Peyer's patch (tissue), 4 donors: ENCODE measurements at places on chromosomes 7 and 10. TPM values are rescaled to one million over a fixed set of nuclear protein-coding genes. Genes with fewer than 3 reads are reported as not detected.

GRCh38 chr7:116733924-116734580, 62.1 kb downstream of the MET start:
- no peak overlapping the region for H3K27ac ChIP-seq
- no peaks in the 10 kb centered on the region for H3K4me1 ChIP-seq

DNA sequence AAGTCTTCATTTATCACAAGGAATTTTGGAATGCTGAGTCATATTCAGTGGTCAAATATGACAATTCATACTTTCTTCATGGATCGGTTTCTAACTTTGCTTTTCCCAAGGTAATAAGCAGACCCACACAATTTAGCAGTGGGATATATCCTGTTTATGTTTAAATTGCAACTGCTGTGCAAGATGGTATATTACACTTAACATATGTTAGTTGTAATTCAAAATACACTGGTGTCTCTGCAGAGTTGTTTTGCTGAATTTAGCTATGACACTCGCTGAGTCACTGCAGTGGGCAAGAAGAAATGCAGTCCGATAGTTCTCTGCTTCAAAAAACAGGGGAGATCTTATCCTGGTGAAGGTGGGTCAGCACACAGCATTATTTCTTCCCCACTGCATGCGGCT, 194.8 kb upstream of the PTN start:
- DNase-seq = no peak
- H3K27me3 ChIP-seq = no peaks in the 10 kb centered on the region
- H3K36me3 ChIP-seq = no peaks in the 10 kb centered on the region

DNA sequence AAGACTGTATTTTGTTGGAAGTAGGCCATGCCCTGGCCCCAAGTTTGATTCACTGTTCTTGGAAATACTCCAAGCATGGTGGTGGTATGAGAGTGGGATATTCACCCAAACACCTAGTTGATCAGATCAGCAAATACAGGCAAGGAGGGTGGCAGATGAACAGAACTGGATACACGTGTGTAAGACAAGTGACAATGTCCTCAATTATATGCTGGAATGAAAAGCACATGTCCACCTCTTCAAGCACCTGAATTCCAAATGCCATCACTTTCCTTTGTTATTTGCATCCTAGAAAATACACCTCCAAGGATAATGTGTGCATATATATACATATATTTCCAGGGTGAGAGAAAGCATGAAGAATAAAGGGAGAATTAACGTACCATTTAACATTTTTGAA, 131.8 kb upstream of the ZEB1 start:
- H3K4me1 ChIP-seq = no peaks in the 10 kb centered on the region
- H3K4me3 ChIP-seq = no peak overlapping the region
- no peak overlapping the region for H3K27ac ChIP-seq
- no peaks in the 10 kb centered on the region for H3K36me3 ChIP-seq

GRCh38 chr7:25329815-25330214, 101.5 kb upstream of the NPVF start:
- no peaks in the 10 kb centered on the region for H3K4me1 ChIP-seq
- no peak overlapping the region for H3K27ac ChIP-seq
- no peaks in the 10 kb centered on the region for H3K36me3 ChIP-seq
- no peak for DNase-seq

DNA sequence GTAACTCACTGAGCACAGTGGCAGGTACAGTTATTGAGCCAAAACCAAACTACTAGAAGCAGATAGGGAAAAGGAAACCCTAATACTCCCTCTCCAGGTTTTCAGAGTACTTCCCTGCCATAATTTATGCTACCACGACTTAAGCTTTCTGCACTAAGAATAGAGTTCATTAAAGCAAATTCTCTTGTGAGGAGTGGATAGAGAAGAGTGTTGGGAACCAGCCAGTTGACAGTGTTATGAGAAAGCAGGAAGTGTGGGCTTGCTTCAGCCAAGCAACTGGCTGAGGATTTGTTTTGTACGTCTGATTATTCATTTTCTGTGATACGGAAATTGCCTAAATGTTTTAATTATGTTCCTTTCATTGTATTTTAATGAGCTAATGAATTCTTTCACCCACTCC, 280.5 kb downstream of the KIF20B start:
- H3K27me3 ChIP-seq = no peaks in the 10 kb centered on the region
- H3K4me3 ChIP-seq = no peak overlapping the region
- H3K27ac ChIP-seq = no peak overlapping the region
- H3K4me1 ChIP-seq = no peaks in the 10 kb centered on the region

DNA sequence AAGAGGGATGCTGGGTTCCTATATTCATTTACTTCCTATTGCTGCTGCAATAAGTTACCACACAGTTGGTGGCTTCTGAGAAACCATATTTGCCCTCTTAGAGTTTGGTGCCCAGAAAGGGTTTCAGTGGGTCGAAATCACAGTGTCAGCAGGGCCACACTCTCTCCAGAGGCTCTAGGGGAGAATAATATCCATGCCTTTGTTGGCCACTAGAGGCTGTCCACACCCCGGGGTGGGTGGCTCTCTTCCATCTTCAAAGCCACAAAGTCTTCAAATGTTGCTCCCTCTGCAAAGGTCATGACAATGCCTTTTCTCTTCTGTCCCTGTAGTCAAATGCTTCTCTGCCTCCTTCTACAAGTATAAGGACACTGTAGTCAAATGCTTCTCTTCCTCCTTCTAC, 989.4 kb downstream of the CCSER2 start:
- no peaks in the 10 kb centered on the region for H3K4me1 ChIP-seq
- no peaks in the 10 kb centered on the region for H3K36me3 ChIP-seq
- no peak for DNase-seq
- no peak overlapping the region for H3K4me3 ChIP-seq

DNA sequence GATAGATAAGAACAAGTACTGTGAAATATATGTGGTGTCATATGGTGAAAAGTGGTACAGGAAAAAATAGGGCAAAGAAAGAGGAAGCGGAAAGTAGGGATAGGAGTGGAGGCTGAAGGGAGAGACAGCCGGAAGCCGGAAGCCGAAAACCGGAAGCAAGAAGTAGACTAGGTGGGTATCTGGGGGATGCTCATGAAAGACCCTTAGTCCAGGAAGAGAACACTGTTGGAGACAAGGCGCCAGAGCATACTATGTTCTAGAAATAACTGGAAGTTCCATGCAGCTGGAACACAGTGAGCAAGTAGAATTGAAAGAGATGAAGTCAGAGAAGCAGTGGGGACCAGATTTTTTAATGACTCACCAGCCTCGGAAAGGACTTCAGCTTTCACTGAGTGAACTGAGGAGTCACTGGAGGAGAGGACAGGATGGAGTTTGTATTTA, 22.5 kb downstream of the ST8SIA6 start:
- no peaks in the 10 kb centered on the region for H3K27me3 ChIP-seq
- H3K4me3 ChIP-seq = no peak overlapping the region
- no peak for DNase-seq
- H3K4me1 ChIP-seq = no peaks in the 10 kb centered on the region
- H3K27ac ChIP-seq = no peak overlapping the region

DNA sequence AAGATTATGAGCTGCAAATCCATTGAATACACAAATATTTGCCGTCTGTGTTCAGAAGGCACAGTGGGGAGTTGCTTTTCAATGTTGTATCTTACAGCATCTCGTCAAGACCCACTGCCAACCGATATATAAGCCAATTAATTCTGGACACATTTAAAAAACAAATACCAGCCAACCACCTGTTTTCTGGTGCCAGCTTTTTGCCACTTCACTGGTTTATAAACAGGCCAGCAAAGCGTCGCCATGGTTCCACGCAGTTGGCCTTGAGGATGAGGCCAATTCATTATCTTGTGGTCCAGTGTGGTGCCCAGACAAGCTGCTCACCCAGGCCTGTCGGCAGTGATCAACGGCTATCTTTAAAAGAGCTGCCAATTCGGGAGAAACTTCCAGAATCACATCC, 321.0 kb downstream of the TCERG1L start:
- no peaks in the 10 kb centered on the region for H3K36me3 ChIP-seq
- H3K4me1 ChIP-seq = no peaks in the 10 kb centered on the region
- no peak overlapping the region for H3K4me3 ChIP-seq
- no peak for DNase-seq
- no peak overlapping the region for H3K27ac ChIP-seq

GRCh38 chr10:34061841-34062240, 727.4 kb upstream of the NRP1 start:
- DNase-seq = no peak
- H3K4me1 ChIP-seq = no peaks in the 10 kb centered on the region
- H3K4me3 ChIP-seq = no peak overlapping the region
- no peaks in the 10 kb centered on the region for H3K36me3 ChIP-seq

DNA sequence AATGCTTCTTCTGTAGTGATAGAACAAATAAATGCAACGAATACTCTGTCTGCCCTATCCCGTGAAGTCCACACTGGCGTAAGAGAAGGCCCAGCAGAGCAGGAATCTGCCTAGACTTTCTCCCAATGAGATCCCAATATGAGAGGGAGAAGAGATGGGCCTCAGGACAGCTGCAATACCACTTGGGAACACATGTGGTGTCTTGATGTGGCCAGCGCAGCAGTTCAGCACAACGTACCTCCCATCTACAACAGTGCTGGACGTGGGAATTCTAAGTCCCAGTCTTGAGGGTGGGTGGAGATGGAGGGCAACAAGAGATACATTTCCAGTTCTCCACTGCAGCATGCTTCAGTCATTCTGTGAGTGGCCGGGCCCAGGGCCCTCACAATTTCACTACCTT, 45.8 kb downstream of the FIGNL1 start:
- DNase-seq = no peak
- peaks cover under 1% of the 10 kb centered on the region for H3K4me1 ChIP-seq
- no peaks in the 10 kb centered on the region for H3K27me3 ChIP-seq
- H3K27ac ChIP-seq = no peak overlapping the region
- H3K4me3 ChIP-seq = no peak overlapping the region

DNA sequence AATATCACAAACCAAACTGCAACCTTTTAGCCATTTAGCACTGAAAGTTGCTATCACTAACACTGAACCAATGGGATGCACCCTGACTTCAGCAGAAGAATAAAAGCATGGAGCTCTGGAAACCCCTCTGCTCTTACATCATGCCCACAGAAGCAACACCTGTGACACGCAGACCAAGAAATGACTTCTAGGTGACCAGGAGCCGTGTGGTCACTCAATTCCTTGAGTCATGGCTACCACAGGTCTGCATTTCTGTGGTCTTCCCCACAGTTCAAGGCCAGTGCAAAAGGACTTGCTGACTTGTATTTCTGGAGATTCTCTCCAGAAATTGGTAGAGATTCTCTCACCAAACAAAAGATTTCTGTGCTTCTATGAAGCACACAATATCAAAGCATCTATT, 38.3 kb downstream of the NRCAM start:
- H3K27me3 ChIP-seq = no peaks in the 10 kb centered on the region
- no peak for DNase-seq
- H3K4me3 ChIP-seq = no peak overlapping the region
- no peaks in the 10 kb centered on the region for H3K36me3 ChIP-seq
- no peak overlapping the region for H3K27ac ChIP-seq

DNA sequence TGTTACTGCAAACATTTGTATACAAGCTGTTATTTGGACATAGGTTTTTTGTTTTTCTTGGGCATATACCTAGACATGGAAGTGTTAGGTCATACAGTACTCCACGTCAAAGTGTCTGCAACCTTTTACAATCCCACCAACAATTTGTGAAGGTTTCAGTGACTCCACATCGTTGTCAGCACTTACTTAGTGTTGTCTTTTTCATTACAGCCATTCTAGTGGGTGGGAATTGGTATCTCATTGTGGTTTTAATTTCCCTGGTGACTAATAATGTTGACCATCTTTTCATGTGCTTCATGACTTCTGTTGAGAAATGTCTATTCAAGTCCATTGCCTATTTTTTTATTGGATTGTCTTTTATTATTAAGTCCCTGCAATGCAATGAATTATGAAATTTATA, 95.0 kb downstream of the UBE3C start:
- no peak overlapping the region for H3K27ac ChIP-seq
- DNase-seq = no peak
- H3K4me1 ChIP-seq = no peaks in the 10 kb centered on the region
- no peaks in the 10 kb centered on the region for H3K27me3 ChIP-seq
- no peak overlapping the region for H3K4me3 ChIP-seq

DNA sequence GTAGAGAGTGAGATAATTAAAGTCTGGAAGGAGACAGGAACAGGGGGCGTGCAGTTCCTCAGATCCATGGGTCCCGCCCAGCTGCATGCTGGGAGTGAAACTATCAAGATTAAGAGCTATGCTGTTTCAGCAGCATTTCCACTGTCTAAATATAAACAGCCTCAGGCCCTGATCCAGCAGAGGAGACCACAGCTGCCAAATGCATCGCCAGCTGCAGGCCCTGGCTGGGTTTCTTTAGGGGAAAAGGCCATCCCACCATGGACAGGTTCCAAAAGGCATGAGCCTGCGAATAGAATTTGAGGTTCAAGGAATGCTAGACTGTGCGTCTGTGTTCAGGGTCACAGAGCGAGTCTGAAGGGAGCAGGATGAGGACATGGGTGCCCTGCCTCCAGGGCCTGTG, 411.4 kb downstream of the PAXIP1 start:
- no peaks in the 10 kb centered on the region for H3K4me1 ChIP-seq
- no peaks in the 10 kb centered on the region for H3K27me3 ChIP-seq
- no peaks in the 10 kb centered on the region for H3K36me3 ChIP-seq
- DNase-seq = no peak
- no peak overlapping the region for H3K27ac ChIP-seq
- no peak overlapping the region for H3K4me3 ChIP-seq

- H3K4me3 ChIP-seq = no peak overlapping the region
- H3K27ac ChIP-seq = no peak overlapping the region
- H3K4me1 ChIP-seq = no peaks in the 10 kb centered on the region
- DNase-seq = no peak
- H3K36me3 ChIP-seq = no peaks in the 10 kb centered on the region
Measured at GRCh38 chr10:75450644-75451640, 19.5 kb downstream of the LRMDA start.

- no peaks in the 10 kb centered on the region for H3K4me1 ChIP-seq
- no peaks in the 10 kb centered on the region for H3K36me3 ChIP-seq
- no peak for DNase-seq
- H3K27me3 ChIP-seq = no peaks in the 10 kb centered on the region
- H3K27ac ChIP-seq = no peak overlapping the region
Measured at GRCh38 chr10:128958834-128959690, 508.0 kb upstream of the MGMT start.

- H3K36me3 ChIP-seq = no peaks in the 10 kb centered on the region
- no peak overlapping the region for H3K4me3 ChIP-seq
- no peaks in the 10 kb centered on the region for H3K4me1 ChIP-seq
Measured at GRCh38 chr7:5179756-5180155, 10.3 kb upstream of the WIPI2 start.

DNA sequence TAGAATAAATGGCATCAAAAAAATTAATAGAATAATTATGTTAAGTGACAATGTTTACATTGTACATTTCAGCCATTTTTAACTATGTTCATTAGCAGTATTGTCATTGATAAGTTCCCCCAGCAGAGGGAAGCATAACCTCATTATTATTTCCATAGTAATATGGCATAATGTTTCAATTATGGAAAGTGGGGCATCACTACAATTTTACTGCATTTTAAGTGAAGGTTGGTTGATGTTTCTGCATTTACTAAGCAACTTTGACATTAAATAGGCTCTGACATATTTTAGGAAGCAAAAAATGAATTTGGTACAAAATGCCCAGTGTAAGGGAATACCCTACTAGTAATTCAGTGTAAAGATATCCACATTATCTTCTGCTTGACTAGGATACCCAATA, 218.3 kb downstream of the SEMA3A start:
- H3K4me1 ChIP-seq = no peaks in the 10 kb centered on the region
- DNase-seq = no peak
- no peaks in the 10 kb centered on the region for H3K27me3 ChIP-seq
- no peaks in the 10 kb centered on the region for H3K36me3 ChIP-seq
- H3K4me3 ChIP-seq = no peak overlapping the region

Gene NPTX2
- 3.7 TPM for total RNA-seq

Gene LEP
- not detected for total RNA-seq

Gene DGKI
- 0.40 TPM for total RNA-seq

Gene FIGNL1
- 12.4 TPM for total RNA-seq

Gene GDF2
- not detected for total RNA-seq
